Fibroblast of skin of right quadriceps (primary cell): ENCODE measurements at places on chromosomes 6 and 20.
A peak's percentile ranks its signal among the peaks of the same experiment; 100 is the strongest.

GRCh38 chr6:125754566-125754965 lies 5.1 kb downstream of the HEY2 start:
- DNase-seq = no peak

- peak; percentile 67 for DNase-seq
Observed at GRCh38 chr6:85191656-85192055, 258.2 kb upstream of the NT5E start.

DNA sequence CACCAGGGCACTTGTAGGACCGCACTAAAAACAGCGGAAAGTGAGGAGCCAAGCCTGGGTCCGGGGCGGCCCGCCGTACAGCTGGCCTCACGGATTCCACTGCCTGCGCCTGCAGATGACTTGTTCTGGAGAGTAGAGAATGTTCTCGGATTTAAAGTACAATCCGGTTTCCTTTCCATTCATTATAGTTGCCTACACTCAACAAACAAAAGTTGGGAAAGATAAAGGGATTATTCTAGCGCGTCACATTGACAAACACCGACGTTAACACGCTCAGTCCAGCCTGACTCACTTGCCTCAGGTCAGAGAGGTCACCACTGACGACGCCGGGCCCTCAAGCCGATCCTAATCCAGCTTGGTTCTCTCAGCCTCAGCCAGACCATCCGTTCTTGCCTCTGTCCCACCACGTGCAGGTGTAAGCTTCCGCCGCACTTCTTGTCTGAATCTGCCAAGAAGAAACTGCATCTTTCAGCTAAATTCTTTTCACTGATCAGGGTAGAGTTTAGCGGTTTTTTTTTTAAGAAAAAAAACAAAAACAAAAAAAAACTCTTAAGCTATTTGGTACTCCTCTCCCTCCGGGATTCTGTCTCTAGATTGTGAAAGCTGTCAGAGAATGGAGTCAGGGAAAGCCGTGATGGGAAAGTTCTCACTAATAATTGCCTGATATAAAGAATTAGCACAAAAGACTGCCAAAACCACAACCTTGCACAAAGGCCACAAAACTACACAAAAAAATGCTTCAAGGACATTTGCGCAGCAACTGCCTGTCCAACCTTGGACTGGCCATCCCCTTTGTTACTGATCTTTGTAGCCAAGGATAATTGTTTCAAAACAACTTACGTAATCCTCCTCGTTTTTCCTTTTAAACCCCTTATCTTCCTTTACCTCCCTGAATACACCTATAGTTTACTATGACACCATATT lies 1.1 kb upstream of the PHF10 start:
- peak; percentile 17 for DNase-seq

DNA sequence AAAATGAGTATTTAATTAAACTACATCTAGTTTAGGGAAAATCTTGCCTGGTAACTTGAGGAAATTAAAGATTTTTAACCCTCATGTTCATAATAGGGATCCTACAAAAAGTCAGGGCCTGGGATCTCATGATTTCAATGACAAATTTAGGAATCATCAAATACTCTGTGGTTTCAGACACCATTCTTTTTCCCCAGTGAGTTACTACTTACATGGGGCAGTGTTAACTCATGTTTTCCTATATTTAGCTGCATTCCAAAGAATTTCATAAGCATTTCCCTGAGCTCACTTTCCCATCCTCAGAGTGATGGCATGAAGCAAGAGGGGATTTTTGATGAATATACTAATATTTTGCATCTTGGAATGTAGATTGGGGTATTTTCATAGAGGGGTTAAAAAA lies 321.7 kb downstream of the CENPW start:
- DNase-seq = peak; percentile 93

DNA sequence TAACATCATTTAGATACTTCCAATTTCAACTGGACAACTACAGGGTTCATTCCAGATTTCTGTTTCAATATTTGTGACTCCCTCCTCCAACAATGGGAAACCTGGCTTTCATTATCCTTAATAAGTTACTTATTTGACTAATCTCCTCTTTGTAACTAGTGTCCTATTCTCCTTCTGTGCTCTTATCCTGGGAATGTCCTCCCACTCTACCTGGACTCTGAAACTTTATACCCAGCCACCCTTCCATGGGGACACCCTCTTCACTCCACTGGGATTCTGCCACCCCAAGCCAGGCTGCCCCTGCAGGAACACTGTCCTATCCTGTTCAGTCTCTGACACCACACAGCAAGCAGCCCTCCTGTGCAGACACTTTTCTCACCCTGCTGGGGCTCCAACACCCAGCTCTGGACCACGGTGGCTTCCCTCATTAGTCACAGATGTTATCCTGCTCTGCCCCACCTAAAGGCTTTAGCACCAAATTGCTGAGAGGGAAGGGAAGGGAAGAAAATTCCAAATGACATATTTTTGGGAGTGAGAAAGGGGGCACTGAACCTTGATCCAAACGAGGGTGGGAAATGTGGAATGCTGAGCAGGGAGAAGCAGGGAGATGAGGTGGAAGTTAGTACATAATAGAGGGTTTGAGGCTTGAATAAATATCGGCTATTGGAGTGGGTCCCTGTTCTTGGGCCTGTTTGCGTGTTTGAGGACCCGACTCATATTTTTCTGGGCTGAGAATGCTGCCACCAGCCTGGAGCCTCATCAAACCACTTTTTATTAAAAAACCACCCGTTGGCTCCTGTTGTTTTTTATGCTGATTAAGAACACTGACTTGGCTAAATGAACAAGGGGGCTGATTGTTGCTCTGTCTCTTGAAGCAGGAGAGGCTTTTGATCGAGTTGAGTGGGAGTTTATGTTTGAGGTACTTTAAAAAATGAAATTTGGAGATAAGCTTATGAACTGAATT lies 54.0 kb upstream of the AKIRIN2 start:
- peak; percentile 7 for DNase-seq

GRCh38 chr6:33571637-33572316 lies 8.3 kb downstream of the BAK1 start:
- no peak for DNase-seq

DNA sequence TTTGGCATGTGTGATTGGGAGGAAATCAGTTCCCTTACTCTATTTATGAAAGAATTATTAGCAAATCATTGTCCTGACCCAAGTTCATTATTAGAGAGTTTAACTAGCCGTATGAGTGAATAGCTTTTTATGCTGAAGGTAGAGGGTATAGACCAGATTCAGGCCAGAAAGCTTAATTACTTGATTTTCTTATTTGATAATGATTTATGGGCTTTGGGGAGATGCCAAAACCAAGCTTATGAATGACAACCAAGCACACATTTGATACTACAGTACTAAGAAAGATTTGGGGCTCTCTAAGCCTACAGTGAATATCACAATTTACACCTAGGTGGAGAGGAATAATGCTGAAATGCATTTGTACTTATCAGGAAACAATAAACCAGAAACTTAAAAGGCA lies 193.2 kb downstream of the ARHGAP18 start:
- no peak for DNase-seq

DNA sequence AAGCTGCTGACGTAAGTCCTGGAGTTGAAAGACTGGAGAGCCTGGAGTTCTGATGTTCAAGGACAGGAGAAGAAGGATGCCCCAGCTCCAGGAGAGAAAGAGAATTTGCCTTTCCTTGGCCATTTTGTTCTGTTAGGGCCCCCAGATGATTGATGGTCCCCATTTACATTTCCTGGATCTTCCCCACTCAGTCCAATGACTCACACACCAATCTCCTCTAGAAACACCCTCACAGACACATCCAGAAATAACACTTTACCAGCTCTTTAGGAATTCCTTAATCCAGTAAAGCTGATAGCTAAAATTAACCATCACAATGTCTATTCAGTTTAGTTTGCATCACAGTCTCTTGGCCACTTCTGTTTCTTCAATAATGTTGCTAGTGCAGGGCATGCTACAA lies 260.2 kb upstream of the IRAK1BP1 start:
- DNase-seq = peak; percentile 84

- no peak for DNase-seq
Observed at GRCh38 chr20:24585796-24586522, 116.5 kb downstream of the SYNDIG1 start.

- DNase-seq = no peak
Observed at GRCh38 chr6:150987855-150988464, 122.5 kb downstream of the MTHFD1L start.

DNA sequence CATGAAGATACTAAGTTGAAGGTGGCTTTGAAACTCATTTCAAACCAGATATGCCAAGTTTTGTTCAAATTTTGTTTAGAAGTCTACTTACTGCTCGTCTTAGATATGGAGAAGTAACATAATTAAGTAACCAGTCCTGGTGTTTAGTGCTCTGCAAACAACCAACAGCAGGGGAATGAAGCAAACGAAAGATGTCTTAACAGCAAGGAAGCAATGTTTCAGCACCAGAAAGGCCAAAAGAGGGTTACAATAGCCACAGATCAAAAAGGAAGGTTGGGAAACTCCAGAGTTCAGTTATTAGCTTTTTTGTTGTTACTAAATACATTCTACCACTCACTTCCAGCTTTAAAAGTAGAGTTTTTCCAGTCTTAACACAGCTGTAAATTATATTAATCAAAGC lies 45.1 kb downstream of the LHFPL5 start:
- no peak for DNase-seq

- no peak for DNase-seq
Observed at GRCh38 chr6:134394208-134394607, 76.3 kb upstream of the SGK1 start.

GRCh38 chr20:62607366-62608217 lies 34.7 kb upstream of the SLCO4A1 start:
- DNase-seq = no peak

DNA sequence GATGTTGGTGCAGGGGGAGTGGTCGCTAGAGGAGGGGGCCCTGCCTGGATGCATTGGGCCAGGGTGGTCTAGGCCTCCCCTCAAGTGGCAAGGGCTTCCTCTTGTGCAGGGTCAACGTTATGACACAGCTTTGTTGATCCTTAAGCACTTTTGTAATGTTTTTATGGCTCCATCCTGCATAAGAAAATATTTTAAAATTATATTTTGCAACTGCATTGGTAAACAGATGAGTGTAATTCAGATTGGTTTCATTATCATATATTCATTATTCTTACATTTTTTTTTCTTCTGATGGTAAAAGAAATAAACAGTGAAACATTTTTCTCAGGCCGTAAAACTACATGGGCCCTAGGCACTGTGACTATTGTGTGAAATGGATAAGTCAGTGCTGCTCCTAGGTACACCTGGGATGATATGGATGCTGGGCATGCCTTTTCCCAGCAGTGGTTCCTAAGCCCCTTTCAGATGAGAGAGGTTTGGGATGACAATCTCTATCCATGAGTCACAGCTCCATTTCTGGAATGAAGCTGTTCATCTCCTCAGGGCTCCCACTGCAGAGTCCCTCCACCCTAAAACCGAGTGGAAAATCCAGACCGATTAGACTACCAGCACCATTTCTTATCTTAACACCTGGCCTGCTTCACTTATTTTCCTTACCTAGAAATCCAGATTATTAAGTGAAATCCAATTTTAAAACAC lies 5.8 kb upstream of the SIM1 start:
- DNase-seq = no peak

GRCh38 chr20:18191306-18191705 lies 53.6 kb downstream of the KAT14 start:
- DNase-seq = no peak

GRCh38 chr20:35773154-35773751 lies 1.4 kb downstream of the PHF20 start:
- DNase-seq = no peak

DNA sequence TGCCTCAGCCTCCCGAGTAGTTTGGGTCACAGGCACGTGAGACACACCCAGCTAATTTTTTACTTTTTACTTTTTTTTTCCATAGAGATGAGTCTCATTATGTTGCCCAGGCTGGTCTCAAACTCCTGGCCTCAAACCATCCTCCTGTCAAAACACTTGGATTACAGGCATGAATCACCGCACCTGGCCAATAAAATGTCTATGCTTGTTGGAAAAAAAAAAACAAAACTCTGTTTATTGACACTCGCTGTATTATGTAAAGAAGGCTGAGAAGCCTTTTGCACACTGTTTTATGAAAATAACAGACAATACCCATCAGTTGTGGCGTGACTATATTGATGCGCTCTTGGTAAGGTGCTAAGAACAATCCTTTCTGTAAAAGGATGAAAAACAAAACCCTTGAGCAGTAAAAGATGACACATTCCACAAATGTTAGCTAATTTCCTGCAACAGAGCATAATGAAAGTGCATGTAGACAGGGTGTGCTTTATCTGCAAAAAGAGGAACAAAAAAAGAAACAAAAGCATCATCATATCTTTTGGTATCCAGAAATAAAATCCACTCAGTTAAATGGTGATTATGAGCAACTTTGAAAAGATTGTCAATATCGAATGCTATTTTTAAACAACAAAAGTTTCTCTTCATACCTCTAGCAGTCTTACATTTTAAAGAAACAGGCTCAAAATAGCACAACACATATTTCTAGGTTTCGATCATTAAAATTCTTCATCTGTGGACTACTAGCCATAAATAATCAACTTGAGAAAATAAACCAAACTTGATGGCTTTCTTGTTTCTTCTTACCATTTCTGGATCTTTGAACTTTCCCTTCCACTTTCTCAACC lies 108.3 kb upstream of the PHACTR1 start:
- DNase-seq = peak; percentile 61

- DNase-seq = no peak
Observed at GRCh38 chr20:56438284-56438683, 26.2 kb downstream of the CASS4 start.

DNA sequence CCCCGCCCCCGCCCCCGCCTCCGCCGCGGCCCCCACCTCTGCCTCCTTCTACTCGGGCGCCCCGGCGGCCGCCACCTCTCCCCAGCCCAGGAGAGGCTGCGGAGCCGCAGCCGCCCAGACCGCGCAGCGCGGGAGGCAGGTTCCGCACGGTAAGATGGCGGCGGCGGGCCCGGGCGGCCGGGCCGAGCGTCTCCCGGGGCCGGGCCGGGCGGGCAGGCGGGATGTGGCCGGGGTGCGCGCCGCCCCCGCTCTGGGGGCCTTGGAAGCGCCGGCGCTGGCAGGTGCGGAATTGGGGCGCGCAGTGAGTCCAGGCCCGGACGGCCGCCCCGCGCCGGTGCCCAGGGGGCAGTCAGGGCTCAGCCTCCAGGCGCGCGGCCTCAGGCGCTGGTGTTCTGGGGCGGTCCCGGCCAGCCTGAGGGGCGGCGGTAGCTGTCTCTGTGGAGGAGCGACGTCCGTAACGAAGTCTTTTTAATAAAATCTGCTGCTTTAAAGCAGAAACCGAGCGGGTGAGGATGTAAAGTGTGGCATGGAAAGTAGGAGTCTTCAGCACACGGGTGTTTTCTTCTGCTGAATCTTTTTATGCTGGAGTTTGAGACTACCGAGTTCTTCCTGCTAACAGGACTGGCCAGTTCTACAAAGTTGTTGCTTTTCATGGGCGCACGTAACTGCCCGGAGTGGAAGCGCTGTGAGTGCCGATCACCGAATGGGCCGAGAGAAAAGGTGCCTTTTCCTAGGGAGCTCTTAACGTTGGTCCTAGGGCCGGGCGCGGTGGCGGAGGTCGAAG lies at the start of gene GID8:
Gene GID8 (plus strand): TSS at position 43 of the 784 bp plus-strand sequence. CDS start 3,356 bp downstream, outside the sequence.
- DNase-seq = peak; percentile 25

DNA sequence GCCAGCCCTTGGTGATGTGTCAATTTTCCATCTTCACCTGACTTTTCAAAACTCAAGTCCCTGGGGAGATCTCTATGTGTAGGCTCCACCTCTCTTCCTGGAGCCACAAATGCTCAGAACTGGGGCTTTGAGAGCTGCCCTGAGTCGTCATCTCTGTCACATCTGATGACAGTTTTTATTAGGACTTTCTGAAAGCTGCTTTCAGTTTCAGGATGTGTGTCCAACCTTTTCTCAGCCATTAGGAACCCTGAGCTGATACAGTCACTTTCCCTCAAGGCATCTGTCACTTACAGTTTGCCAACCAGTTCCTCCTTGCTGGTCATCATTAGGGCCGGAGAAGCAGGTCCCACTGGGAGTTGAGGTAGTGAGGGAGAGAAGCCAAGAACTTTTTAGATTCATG lies 365.9 kb upstream of the CHD6 start:
- no peak for DNase-seq
